Activated CD4-positive, alpha-beta T cell treated with anti-CD3 and anti-CD28 coated beads, Interleukin-2, amount 50 U/mL, for 48 hours (primary cell): ENCODE measurements at places on chromosomes 13 and 19.

- peak; percentile 36 for DNase-seq
Observed at GRCh38 chr19:48752496-48753365, at the start of gene FUT1. TSS of gene FUT1 (minus strand) at chr19:48752641. CDS start at chr19:48751281, 1,360 bp downstream.

- no peak for DNase-seq
Observed at GRCh38 chr13:75443356-75443958, 38.5 kb downstream of the TBC1D4 start.

DNA sequence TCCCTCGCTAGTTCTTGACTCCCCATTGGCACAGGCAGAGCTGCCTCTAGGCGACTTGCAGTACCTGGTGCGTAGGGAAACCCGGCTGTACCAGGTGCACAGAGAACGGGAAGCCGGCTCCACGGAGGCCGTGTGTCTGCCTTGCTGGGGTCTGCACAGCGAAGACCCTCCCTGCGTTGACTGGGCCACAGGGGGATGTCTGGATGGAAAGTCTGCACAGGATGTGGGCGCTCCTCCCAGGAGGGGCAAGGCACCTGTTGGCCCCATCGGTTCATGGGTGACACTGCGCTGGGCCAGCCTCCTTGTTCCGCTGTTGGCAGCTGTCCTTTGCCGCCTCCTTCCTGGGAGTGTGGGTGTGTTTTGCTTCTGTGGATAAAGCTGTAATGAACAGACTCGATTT is 138.3 kb downstream of the TEX29 start:
- no peak for DNase-seq

- DNase-seq = no peak
Observed at GRCh38 chr19:18062028-18062427, 24.7 kb downstream of the IL12RB1 start.

- DNase-seq = no peak
Observed at GRCh38 chr13:99614465-99614885, 113.2 kb downstream of the TM9SF2 start.

DNA sequence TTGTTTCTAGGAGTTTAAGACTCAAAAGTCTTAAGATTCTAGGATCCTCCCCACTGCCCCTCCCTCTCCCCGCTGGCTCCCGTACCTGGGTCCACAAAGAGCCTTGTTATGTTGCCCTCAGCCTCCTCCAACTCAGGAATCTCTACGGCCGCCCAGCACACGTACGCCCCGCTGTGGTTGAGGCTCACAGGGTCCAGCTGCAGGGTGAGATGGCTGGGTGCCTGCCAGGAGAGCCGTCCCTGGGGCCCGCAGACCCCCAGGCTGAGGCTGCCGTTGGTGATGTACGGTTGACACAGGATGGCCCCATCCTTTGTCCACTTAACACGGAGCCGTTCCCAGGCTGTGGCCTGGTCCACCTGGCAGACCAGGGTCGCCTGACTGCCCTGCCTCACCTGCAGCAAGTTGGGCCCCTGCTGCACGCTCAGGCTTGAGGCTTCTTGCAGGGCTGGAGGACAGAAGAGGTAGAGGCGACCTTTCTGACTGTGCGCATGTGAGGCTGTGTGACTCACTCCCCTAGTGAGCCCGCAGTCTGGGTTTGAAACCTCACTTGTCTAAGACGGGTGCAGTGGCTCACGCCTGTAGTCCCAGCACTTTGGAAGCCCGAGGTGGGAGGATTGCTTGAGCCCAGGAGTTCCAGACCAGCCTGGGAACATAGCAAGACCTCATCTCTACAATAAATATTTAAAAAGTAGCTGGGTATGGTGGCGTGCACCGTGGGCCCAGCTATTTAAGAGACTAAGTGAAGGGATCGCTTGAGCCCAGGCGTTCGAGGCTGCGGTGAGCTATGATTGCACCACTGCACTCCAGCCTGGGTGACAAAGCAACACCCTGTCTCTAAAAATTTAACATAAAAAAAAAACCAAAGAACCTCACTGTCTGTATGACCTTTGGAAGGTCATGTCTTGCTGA is 4.0 kb downstream of the TMIGD2 start:
- DNase-seq = peak; percentile 23
